ENCODE measurements at places on chromosomes 3 and 15.

DNA sequence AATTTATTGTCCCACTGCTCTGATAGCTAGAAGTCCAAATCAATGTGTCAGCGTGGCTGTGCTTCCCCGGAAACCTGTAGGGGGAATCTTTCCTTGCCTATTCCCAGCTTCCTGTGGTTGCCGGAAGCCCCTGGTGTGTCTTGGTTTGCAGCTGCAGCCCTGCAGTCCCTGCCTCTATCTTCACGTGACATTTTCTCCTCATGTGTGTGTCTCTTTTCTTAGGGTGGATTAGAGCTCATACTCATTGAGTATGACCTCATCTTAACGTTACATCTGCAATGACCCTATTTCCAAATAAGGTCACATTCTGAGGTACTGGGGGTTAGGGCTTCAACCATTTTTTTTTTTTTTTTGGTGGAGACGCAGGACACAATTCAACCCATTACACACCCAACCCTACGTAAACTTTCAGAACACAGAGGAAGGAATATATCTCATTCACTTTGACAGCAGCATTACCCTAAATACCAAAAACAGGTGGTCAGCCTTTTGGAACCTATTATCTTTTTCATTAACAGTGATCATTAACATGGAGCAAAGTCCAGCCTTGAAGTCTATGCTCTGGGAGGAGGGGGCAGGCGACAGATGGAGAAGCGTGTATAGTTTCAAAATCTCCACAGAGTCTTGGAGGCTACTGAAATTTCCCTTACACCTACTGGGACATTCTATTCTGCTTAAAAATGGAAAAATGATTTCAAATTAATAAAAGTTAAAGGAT is 88.6 kb downstream of the RYK start:
- DNase-seq = no peak

- no peak for DNase-seq
Measured at GRCh38 chr3:157063926-157064325, 96.0 kb downstream of the CCNL1 start.

- peak; percentile 15 for DNase-seq
Measured at GRCh38 chr3:9976721-9977709, 9.6 kb downstream of the EMC3 start.

DNA sequence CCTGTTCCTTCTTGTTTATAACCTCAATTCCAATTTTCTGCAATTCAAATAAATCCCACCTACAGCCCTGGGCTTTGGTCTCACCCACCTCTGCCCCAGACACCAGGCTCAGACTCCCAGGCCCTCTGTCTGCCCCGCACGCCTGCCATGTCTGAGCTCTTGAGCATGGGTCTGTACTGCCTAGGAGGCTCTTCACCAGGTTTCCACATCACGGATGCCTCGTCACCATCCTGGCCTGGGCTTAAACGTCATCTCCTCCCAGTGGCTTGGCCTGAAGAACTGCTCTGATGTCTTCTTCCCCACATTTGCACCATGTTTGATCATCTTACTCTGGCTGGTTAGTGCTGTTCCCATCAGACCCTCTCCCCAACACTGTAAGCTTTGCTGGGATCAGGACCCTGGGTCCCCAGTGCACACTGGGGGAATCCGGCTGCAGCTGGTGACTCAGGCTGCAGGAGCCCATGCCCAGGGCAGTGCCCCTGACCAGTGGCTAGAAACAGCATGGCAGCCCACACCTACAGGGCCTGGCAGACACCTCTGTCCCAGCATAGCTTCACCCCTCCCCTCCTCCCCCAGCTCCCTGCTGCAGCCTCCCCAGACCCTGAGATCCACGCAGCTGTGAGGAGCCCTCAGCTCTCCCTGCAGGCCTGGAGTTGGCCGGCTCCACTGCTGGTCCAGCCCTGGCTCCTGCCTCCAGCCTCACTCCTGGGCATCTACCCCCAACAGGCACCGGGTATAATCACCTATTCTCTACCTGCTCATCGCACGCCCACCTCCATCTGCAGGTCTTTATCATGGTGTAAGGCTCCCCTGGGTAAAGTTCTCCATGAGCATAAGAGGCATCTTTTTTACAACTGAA is 162.8 kb upstream of the NSMCE3 start:
- DNase-seq = no peak

DNA sequence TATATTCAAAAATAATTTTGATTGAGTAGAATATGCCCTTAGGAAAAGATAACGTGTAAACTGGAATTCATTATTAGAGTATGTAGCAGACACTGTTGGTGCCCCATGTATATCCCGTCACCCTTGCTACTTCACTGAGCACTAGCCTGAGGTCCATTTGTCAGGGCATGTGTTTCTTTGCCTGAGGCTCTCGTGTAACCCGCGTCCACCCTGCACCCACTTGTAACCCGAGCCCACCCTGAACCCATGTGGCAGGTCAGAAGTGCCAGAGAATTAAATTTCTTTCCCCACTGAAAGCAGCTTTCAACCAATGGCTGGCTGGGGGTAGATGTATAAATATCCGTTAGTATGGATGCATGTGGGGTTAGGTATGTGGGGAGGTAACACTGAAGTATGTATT is 474.2 kb upstream of the ZNF385D start:
- DNase-seq = no peak

- no peak for DNase-seq
Measured at GRCh38 chr3:127815001-127815400, 7.3 kb downstream of the MGLL start.

DNA sequence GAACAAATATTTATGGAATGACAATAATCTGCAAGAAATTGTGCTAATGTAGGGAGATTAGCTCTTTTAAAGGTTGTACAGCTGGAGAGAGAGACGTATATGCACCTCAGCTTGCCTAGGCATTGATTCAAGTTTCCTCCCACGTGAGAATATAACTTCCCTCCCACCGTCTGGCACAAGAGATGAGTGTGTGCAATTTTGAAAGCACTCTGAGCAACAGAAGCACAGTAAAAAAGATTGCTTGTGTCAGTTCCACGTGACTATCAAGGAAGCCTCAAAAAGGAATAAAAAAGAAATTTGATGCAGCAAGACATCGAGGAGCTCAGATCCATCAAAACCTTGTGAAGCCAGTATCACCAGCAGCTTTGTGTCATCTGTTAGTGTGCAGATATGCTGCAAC is 435.3 kb downstream of the TUSC7 start:
- no peak for DNase-seq

GRCh38 chr3:56342475-56342874 is 125.8 kb downstream of the ERC2 start:
- DNase-seq = no peak

DNA sequence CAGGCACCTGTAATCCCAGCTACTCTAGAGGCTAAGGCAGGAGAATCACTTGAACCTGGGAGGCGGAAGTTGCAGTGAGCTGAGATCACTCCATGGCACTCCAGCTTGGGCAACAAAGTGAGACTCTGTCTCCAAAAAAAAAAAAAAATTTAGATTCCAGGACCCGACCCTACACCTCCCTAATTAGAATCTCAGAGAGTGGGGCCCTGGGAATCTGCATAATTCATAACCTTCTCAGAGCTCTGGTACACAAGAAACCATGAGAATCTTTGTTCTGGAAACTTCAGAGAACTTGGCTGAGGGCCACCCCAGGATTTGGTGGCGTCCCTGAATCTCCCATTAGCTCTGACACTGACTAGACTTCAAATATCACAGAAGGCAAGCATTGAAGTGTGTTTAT is 31.5 kb downstream of the B3GNT5 start:
- no peak for DNase-seq

DNA sequence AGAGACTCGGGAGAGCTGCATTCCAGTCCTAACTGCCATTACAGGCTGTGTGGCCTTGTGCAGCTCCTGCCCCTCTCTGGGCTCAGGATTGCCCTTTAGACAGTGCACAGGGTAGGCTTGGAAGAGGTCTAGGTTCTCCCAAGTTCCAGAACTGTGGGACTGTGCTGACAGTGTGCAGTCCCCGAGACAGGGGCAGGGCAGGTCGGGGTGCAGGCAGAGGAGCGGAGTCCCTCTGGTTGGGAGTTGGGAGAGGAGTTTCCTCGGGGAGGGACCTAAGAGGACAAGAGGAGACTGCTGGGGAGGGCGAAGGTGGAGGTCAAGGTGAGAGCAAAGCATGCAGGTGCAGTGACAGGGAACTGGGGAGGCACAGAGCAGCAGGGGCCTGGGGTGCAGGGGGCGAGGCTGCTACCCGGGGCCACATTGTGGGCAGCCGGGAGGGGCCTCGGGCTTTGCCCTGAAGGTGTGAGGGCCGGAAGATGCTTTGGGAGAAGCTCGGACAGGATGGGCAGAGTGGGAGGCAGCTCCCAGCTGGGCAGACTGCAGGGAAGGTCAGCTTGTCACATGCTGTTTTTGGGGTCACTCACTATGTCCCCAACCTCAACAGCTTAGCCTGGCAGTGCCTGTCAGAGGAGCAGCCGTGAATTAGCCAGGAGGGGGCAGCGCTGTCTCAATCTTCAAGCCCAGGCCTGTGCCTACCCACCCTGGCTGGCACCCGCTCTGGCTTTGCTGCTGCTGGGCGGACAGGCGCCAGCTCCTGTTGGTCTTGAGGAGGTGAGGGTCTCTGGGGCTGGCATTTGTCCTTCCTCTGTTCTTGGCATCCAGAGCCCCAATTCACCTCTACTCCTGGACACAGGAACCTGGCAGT is 15.4 kb upstream of the CSPG4 start:
- peak; percentile 78 for DNase-seq

GRCh38 chr15:91953432-91953831 is 99.9 kb downstream of the SLCO3A1 start:
- no peak for DNase-seq

GRCh38 chr3:126155280-126155640 is 25.1 kb downstream of the ALDH1L1 start:
- DNase-seq = no peak

DNA sequence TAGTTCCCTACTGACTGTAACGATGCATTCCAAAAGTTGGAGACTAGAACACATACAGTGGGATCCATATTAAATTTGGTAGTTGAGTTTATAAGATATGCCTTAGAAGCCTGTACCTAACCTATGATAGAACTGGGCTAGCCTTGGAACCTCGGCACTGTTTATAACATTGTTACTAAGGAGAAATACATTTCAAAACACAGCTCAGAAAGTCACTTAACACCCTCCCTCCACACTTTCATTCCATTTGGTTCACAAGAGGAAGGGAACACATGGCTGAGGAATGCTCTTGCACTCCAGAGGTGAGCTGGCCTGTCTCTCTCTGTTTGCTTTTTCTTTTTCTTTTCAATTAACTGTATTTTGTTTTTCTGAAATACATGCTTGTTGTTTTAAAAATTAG is 48.7 kb upstream of the TSC22D2 start:
- DNase-seq = no peak

DNA sequence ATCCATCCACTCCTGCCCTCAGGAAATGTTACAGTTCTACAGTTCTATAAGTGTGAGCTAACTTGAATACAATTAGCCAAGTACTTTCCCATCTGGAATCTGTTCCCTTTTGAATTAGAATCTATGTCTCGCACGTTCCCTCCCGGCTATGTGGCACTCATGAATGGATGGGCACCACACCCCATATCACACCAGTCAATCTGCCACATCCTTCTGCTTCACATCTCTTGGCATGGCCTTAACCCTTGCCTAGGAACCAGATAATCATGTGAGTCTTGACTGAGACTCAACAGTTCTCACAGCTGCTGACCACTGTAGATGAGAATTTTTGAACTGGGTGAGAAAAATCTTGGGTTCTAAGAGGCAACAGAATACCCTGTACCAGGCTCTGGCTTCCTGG is 180.2 kb downstream of the TNIK start:
- no peak for DNase-seq

DNA sequence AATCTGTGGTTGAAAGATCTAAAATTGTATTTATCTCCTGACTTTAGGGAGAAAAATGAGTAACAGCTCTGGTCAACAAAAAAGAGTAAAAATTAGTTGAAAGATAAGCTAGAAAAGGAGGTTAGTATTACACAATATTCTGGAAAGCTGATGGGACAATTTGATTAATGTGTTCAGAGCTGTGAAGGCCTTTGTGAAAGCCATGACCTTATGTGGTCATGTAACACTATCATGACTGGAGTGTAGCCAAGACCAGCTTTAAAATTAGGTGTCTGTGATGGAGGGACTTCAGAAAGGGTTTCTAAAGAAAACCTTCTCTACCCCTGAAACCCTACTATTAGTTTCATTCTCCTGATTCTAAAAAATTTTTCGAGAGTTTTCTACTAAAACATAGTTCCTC is 127.2 kb downstream of the NFKBIZ start:
- DNase-seq = no peak

- no peak for DNase-seq
Measured at GRCh38 chr3:104816008-104816407, 550.7 kb upstream of the ALCAM start.

GRCh38 chr3:183006396-183007002 is 26.2 kb upstream of the DCUN1D1 start:
- no peak for DNase-seq

- no peak for DNase-seq
Measured at GRCh38 chr15:43550527-43551363, 33.3 kb downstream of the MAP1A start.

DNA sequence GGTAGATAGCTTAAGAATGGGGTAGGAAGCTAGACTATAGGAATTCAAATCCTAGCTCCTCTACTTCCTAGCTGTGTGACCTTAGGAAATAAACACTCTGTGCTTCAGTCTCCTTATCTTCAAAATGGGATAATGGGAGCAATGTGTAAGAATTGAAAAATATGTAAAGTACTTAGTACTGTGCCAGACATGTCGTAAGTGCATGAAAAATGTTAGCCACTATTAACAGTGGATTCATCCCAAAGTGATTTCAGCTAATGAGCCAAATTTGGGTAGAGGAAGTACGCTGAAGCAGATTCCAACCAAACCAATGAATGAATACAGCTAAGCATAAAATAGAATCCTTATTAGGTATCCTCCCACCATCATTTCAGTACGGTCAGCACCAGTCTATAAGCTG is 192.1 kb downstream of the RORA start:
- no peak for DNase-seq

DNA sequence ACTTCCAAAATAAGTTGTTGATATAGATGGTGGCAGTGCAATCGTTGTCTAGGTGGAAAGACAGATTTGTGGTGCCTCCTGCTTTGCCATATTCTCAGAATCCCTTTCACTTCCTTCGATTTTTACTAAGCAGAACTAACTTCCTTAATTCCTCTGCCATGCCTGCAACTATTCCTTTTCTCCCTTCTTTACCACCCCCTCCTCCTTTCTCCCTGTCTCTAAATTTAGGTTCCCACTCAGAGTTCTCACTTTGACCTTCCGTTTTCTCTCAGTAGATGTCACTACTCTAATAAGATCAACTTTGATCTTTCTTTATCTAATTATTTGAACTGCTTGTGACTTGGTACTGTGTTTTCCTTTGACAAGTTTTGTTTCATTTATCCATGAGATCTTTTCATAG is 351.2 kb downstream of the LPP start:
- DNase-seq = no peak

DNA sequence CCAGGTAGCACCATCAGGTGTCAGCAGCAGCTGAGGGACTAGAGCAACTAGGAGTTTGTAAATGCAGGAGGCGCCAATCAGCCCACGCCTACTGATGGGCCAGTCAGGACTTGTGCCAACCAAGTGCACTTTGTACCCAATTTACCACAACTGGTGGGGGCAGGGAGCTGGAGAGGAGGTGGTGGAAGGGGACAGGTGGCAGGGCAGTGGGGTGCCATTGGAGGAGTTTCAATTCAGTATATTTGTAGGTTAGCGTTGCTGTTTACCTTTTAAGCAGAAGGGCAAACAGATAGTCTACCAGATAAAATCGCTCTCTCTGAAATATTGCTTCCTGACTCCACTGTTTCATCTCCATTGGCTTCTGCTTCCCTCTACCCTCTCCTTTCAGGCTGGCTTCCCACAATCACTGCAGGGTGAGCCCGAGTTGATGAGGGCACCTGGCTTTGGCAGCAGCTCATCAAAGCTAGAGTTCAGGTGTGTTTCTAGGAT is 75.7 kb downstream of the TRIM69 start:
- DNase-seq = no peak

- DNase-seq = no peak
Measured at GRCh38 chr3:37635251-37635650, 226.4 kb upstream of the CTDSPL start.

All from stimulated activated naive CD8-positive, alpha-beta T cell treated with anti-CD3 and anti-CD28 coated beads, Interleukin-15, Interleukin-2, amounts not matched to agents 100 U/mL and 50 U/mL, for 24 hours (primary cell).